ENCODE measurements at places on chromosomes 1 and 21.

- DNase-seq: no peak
These were observed 12.7 kb upstream of the CDK18 start for GRCh38 chr1:205491794-205492193.

DNA sequence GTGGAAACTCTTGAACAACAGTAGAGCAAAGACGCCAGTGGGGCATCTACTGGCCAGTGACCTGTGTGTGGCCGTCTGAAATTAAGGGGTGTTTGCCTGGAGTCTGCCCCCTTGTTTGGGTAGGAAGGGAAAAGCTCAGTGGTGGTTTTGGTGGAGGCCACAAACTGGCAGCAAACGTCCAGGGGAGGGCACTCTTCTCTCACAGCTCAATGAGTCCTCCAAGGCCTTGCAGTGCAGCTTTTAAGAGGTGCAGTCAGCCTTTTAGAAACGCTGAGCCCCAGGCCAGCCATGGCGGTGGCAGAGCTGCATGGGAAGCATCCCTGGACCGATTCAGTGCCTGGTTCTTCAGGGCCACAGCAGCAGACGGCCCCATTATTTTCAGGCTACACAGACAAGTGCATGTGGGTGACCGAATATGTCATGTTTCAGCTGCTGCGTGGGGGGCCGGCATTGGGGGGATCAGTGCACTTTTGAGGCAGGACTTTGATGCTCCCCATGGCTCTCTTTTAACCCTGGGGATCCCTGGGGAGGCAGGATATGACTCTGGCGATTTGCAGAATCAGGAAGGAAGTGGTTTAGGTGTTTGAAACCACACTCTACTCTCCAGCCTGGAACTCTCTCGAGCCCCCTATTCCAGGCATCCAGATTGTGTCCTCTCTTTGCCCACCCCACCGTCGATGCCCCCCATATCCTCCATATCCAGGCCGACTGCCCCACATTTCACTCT is 414.0 kb downstream of the PRDM2 start:
- no peak for DNase-seq

DNA sequence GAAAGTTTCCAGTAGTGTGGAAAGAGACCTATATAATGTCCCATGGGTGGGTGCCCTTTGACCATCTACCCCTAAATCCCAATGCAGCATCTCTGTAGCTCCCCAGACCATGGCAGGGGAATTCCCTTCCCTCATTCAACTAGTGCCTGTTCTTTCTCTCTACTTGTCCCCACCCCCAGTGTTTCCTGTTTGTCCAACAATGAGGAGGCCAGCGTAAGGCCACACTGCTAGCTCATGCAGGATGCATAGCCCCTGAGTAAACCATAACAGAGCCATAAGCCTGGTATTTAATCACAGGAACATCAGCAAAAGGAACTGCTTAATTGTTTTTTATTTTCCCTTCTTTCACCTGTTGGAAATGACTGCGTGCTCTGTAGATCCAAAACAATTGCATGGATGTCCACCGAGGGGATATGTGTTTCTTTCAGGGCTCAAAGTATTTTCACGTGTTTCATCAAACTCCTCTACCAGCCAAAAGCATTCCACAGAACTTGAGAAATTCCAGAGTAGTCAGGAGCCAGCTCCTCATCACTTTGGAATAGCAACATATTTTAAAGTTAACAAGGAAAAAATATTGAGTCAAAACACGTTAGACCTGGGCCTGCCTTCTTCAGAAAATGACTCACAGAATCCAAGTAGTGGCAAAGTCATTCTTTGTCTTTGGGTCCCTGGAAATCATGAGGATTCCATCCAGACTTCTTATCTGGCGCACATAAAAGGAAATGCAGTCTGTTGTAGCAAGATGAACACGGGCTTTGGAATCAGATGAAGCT is 162.5 kb upstream of the SGIP1 start:
- DNase-seq: no peak

- no peak for DNase-seq
These were observed 156.8 kb downstream of the LEPR start for GRCh38 chr1:65577278-65577677.

DNA sequence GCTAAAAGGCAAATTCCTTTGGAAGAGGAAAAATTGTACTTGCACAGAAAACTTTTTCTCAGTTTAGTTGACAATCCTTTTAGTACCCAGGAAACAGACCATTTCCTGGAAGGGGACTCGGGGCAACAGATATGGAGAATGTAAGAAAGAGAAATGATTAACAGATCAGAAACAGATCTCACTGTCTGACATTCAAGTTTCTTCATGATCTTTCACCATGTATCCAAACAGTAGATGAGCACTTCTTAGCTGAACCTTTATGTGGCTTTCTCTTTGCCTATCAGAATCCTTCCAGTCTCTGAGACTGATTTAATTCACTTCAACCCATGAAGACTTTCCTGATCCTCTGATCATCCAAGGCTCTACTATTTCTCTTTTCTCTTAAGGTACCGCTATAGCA is 2.7 kb downstream of the TTLL7 start:
- DNase-seq: no peak

DNA sequence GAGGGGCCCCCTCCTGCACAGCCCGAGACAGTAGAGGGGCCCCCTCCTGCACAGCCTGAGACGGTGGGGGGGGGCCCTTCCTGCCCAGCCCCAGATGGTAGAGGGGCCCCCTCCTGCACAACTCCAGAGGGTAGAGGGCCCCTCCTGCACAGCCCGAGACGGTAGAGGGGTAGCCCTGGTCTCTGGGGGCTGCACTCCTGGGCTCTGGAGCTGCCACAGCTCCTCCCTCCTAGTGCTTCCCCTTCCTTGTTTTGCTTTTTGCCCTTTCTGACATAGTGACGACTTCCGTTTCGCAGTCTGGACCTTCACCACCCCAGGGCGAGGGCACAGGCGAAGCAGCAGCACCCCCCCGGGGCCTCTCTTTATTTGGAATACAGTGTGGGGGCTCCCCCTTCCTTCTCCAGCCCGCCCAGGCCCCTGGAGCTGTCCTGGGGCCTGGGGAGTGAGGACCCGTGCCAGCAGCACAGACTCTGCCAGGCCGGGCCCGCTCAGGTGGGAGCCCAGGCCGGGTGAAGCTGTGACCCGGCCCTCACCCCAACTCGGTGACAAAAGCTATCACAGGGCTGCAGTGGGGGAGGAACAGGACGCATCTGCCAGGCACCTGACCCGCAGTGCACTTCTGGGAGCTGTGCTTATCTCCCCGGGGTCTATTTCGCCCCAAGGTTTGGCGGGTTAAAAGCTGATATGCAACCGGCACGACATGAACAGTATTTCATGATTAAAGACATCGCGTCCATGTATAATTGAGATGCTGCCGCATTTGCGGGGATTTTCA is 1.1 kb upstream of the PRXL2B start:
- peak; percentile 73 for DNase-seq

- DNase-seq: no peak
These were observed 40.5 kb upstream of the HMCN1 start for GRCh38 chr1:185693654-185694053.

DNA sequence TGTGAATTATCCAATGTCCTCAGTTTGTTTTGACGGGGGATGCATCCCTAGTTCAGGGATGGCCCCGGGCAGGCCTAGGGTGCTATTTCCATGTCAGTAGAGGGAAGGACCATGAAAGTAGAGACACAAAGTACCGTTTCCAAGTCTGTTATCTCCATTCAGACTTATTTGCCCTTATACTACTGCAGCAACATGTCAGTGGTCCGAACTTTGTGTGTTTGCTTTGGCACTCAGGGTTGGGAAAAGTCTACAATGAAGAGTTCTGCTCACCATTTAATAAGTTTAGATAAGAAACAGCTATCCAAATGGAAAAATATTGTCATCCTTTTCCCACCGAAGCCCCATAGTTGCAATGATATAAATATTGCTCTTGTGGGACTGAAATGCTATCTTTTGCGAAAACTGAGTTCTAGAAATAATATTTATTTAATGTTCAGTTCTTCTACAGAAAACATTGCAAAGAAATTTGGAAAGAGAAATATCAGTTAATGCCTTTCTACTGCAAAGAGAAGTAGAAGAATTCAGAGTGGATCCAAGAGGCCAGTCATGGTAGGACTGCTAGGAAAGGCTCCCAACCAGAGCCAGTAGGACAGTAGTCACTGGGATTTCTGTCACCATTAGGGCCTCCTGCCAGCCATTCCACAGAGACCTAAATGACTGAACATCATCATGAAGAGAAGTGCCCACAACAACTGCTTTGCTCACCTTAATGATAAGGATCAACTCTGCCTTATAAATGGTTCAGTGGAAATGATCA is 11.5 kb upstream of the AGT start:
- DNase-seq: no peak

DNA sequence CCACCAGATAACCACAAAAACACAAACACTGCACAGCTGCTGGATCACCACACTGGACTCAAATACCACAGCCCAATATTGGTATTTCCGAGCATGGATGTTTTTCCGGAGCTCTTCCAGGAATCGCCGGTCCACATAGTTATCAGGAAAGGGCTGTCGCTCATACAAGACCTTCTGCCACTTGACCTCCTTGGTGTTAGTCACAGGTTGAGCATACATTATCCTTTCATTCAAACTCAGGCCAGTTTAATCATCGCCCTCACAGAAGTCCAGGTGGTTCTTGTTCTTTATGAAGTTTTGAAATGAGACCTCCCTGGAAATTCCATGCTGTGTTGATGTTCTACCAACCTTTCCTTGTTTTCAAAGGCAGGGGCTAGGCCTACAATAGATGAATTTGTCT is 1.5 kb downstream of the PIGC start:
- no peak for DNase-seq

DNA sequence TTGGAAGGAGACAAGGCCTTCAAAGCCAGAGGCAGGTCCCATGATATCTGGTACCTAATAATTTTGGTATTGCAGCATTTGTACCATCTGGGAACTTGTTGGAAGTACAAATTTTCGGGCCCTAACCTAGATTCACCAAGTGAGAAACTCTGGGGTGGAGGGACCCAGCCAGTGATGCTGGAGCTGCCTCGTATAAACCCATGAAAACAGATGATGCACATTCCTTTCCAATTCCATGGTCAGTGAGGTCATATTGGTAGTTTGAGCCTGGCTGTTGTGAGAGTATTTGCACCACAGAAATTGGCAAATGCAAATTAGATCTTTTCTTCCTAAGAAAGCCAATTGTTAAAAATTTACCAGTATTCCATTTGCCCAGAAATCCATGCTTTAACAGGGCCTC is 269.6 kb upstream of the PLXNA2 start:
- DNase-seq: no peak

DNA sequence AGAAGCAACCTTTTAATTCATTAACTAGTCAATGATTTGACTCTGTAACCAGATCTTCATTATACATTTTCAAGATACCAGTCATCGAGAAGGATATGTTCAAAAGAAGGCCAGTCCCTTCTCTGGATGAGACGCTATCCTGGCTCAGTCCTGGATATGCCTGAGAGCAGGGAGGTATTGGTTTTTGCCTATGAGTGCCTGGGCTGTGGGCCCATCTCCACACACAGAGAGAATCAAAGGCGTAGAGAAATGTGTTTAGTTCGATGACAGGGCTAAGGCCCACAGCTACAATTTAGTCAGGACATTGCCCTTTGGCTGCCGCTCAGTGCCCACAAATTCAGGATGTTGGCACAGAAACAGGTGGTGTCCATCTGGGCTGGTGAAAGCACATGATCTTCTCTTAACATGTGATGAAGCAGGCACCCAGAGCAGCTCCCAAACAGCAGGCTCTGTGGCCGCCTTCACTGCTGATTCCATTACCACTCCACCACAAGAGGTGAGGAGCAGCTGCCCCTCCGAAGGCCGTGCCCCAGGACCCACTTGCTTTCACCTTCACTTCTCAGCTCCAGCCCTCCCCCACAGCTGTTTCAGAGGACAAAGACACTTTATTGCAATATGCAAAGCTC is 24.7 kb downstream of the ACKR1 start:
- no peak for DNase-seq

GRCh38 chr1:69513601-69514000 is 54.1 kb upstream of the LRRC7 start:
- no peak for DNase-seq

- no peak for DNase-seq
These were observed 37.8 kb downstream of the CAPZB start for GRCh38 chr1:19447550-19447949.

- DNase-seq: no peak
These were observed 21.7 kb downstream of the BCAR3 start for GRCh38 chr1:93659822-93660503.
